Omental fat pad (tissue), 4 donors: ENCODE measurements at places on chromosomes 1 and 21.

DNA sequence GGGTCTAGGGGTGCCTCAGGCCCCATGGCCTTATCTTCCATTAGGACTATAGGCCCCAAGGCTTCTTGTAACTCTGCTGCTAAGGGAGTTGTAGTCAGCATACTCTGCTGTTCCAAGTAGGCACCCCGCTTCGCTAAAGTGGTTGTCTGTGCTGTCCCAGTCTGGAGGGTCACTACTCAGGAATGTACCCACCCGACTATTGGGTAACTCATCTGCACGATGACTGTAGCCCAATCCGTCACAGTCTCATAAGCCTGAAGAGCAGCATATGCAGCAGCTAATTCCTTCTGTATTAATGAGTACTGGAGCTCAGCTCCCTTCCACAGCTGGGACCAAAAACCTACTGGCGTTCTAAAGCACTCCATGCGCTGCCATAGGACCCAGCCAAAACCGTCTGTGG, 111.0 kb downstream of the GDAP2 start:
- no peak for DNase-seq

- no peak for DNase-seq
These were observed 69.1 kb upstream of the STUM start for GRCh38 chr1:226479474-226479873.

GRCh38 chr21:23968722-23969647, 1638.3 kb downstream of the MRPL39 start:
- no peak for DNase-seq

DNA sequence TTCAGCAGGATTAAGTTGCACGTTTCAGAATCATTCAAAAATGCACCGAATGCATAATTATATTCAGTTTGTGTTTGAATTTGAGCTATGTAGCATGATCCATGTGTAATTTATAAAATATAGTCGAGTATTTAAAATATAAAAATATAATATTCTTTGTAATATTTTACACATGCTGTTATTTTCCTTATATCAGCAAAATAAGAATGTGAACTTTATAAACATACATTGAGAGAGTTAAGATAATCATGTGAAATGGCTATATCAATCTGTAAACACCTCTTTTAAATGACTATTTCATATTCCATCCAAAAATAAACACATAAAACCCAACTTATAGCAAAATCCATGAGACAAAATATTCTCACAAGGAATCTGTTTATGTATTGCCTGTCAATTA, 303.7 kb downstream of the LRRC7 start:
- DNase-seq, result no peak

DNA sequence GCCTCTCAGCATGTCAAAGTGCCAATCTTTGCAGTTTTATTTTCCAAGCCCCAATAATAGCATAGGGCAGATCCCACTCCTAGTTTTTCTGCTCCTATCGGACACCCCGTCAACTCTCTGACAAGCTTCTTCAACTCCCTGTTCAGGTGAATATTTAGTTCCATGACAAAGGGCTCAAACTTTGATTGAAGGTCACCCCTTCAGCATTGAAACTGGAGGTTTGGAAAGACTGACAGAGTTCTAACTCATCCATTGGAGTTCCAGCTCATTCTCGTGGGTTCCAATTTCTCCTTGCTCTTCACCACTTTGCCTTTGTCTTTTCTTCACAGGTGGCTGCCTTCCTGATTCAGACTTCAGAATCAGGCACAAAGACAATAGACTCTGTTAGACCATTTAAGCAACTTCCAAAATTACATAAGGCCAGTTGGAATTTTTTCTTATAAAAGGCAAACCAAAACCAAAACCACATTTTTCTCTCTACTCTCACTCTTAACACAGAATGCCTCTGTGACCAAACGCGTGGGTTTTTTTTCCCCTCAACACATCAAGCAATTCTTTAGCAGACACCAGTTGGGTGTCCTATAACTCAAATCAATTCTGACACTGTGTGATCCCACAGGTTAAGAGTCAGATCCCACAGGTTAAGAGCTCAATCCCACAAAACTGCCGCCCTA, 169.3 kb upstream of the USP25 start:
- DNase-seq, result no peak

- peak; percentile 30 for DNase-seq
These were observed 334 bp downstream of the CTH start for GRCh38 chr1:70411360-70411844.

- DNase-seq, result no peak
These were observed 48.5 kb upstream of the OLIG2 start for GRCh38 chr21:32977216-32977615.

DNA sequence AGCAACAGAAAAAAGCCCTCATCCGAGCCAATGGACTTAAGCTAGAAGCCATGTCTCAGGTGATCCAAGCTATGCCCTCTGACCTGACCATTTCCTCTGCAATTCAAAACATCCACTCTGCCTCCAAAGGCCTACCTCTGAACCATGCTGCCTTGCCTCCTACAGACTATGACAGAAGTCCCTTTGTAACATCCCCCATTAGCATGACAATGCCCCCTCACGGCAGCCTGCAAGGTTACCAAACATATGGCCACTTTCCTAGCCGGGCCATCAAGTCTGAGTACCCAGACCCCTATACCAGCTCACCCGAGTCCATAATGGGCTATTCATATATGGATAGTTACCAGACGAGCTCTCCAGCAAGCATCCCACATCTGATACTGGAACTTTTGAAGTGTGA, 20.7 kb downstream of the NR5A2 start:
- no peak for DNase-seq

DNA sequence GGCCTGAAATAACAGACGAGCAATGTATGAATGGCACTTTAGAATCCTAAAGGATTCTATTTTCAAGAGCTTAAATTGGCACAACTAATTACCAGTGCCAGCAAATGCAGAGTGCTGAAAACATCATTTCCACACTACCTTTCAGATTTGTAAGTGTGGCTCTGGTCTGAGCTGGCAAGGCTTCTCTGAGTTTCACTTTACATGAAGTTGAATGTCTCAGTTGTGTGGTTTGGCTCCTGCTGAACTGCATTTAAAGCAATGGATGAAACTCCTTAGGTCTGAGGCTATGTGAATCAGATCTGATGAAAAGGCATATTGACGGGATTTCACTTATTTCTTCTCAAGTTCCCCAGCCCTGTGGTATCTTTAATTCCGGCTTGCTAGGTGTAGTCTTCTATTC, 114.8 kb upstream of the PTGFR start:
- no peak for DNase-seq

- no peak for DNase-seq
These were observed 45.7 kb upstream of the BATF3 start for GRCh38 chr1:212745303-212745702.

GRCh38 chr21:37532868-37533780, 166.6 kb downstream of the DYRK1A start:
- DNase-seq, result no peak

DNA sequence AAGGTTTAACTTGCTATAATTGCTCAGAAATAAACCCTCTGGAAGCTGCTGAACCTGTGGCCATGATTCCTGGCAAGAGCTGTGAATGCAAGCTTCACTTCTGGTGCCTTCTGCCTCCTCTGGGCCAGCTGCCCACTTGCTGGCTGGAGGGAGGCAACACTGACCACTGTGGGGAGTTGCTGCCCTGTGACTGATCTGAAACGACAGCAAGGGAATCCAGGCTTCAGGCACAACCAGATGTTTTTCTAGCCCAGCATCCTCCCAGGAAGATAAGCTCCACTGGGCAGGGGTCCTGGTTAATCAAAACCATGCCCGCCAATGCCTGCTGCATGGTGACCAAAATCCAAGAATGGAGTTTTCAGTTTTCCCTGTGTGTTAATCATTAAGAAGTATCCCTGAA, 180.0 kb upstream of the HMGB4 start:
- no peak for DNase-seq

DNA sequence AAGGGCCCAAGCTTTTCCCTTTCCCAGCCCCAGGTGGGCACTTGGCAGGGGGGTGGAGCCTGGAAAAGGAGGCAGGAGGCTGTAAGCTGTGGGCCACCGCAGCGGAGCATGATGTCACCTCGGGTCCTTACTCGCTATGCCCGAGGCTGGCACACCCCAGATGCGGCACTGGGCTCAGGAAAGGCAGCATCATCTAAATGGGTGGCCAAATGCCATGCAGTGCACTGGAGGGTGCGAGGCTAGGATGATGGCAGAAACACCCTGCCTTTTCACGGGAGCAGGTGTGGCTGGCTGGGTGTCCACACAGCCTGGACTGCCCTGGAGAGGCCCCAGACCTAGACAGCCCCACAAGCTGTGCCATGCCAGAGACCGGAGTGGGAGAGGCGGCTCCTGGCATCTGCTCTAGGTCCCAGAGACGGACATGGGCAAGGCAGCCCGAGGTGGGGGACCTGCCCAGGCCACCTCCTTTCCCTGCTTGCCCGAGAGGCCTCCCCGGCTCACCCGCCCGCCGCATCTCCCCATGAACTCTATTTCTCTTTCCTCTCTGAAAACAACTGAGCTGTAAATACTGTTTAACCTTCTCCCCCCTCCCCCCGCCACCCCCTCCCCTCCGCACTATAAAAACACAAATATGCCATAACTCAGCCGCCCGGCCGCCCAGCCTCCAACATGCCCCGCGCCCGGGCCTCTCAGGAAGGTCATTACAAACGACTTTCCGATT, 124.7 kb downstream of the CASZ1 start:
- DNase-seq, result no peak

- peak; percentile 53 for DNase-seq
These were observed 2.1 kb upstream of the PEX10 start for GRCh38 chr1:2414297-2414958.

DNA sequence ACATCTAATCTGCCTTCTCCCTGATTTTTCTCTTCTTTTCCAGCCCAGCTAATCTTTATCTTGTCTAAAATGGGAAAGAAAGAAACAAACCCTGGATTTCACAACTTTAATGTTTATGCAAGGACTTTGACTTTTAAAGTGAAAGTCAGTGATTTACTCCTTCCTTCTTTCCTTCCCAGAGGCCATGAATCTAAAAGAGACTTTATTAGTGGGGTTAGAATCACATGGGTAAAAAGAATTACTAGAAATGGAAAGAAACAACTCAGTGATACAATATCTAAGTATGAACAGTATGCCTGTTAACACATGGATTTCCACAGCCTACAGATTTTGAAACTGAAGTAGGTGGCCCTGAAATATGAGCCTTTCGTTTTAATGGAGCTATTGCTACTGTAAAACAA, 59.8 kb upstream of the KCNK2 start:
- DNase-seq, result no peak

DNA sequence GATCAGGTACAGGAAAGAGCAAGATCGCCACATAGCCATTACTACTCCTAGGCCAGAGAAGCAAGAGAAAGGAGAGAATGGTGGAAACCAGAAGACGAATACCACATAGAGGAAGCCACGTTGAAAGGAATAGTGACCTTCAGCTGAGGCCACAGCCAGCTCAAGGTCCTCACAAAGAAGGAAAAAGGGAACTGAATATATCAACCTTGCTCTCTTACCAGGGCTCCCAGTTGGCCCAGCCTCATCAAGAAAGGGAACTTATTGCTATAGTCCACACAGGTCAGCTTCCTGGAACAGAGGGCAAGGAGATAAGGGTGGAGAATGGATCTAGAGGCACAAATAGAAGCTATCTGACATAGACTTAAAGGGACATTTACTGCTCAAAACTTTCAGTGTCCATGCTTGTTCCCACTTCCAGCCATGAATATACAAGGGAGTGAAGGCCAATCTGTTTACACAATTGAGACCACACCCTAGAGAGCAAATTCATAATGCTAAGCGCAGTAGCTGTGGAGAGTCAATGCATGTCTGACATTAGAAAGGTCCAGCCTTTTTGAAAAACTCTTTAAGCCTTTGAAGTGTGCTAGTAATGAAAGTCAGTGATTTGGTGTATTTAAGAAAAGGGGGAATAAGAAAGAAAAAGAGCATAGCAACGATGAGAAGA, 120.7 kb upstream of the ZC3H11B start:
- DNase-seq, result no peak

DNA sequence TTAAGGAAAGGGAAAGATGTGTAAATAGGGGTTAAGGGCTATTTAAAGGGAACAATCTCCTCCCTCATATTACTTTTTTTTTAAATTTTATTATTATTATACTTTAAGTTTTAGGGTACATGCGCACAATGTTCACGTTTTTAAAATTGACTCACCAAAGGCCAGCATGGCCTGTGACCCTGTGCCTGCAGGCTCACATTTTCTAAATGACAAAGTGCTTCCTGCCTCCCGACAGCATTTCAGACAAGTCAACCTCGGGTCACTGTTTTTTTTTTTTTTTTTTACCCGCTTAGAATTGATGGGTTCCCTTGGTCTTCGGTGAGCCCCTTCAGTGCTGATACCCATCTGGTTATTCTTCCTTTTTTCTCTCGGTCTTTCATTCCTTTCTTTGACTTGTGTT, 70.4 kb upstream of the SCAF4 start:
- DNase-seq, result no peak

GRCh38 chr1:24189528-24189927, 2.4 kb upstream of the IFNLR1 start:
- DNase-seq, result no peak

DNA sequence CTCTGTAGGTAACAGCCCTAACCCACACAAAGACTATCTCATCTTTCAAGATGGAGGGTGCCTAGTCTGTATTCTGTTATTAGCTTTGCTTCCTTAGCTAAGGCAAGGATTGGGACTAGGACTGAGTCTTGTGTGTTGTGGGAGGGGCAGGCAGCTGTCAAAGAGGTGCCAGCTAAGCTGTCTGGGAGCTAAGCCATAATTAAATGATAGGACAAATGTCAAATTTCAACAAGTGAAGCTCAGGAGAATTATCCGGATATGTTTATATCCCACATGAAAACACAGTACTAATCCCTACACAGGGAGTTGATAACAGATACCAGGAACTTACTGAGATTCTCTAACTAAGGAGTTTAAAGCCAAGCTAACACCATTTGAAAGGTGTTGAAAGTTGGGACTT, 70.5 kb upstream of the NGF start:
- DNase-seq, result no peak

DNA sequence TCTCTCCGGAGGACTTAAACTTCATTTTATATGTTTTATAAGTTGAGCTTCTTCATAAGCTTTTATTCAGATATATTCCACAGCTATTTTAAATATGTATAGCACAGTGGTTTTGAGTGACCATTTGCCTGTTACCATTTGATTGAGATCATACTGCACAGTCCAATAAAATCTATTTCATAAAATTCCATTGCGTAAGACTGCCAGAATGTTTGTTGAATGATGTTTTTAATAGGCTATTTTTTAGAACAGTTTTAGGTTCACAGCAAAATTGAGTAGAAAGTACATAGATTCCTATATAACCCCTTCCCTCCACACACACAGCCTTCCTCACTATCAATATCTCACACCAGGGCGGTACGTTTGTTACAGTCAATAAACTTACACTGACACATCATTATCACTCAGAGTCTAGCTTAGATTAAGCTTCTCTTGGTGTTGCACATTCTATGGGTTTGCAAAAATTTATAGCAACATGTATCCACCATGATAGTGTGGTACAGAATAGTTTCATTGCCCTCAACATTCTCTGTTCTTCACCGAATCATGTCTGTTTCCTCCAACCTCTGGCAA, 207.9 kb downstream of the TPR start:
- DNase-seq, result no peak

GRCh38 chr1:179322557-179322956, 29.0 kb downstream of the SOAT1 start:
- no peak for DNase-seq

GRCh38 chr1:44894591-44894990, 51.5 kb upstream of the PTCH2 start:
- DNase-seq, result no peak

- no peak for DNase-seq
These were observed 83.6 kb upstream of the SLC44A3 start for GRCh38 chr1:94736549-94736948.
